ENCODE measurements at places on chromosomes 3 and 15. TPM values are rescaled to one million over a fixed set of nuclear protein-coding genes. Genes with fewer than 3 reads are reported as not detected.

The ANKRD63 gene
- not detected for total RNA-seq

The TMC3 gene
- total RNA-seq, result not detected

The TNFSF10 gene
- 128 TPM for total RNA-seq

The CYP8B1 gene
- not detected for total RNA-seq

The LRRIQ4 gene
- total RNA-seq, result not detected

The SOX14 gene
- total RNA-seq, result not detected

The DNAH12 gene
- not detected for total RNA-seq

The FGF12 gene
- total RNA-seq, result 0.57 TPM

The GPR171 gene
- 2.7 TPM for total RNA-seq

DNA sequence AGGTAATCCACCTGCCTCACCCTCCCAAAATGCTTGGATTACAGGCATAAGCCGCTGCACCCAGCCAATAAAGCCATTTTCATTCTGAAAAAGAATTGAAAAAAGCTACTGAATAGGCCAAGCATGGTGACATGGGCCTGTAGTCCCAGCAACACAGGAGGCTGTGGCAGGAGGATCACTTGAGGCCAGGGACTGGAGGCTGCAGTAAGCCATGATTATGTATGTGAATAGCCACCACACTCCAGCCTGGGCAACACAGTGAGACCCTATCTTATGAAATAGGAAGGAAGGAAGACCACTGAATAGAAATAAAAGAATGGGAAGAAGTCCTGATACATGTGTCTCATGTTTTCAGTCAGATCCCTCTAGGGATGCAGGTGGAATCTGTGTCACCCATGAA, 36.0 kb upstream of the SEMA4B start:
- H3K4me3 ChIP-seq, result no peak overlapping the region
- no peaks in the 10 kb centered on the region for H3K27me3 ChIP-seq
- peaks cover 27% of the 10 kb centered on the region for H3K4me1 ChIP-seq
- DNase-seq, result no peak
- peak overlapping the region; percentile 85 for H3K27ac ChIP-seq

DNA sequence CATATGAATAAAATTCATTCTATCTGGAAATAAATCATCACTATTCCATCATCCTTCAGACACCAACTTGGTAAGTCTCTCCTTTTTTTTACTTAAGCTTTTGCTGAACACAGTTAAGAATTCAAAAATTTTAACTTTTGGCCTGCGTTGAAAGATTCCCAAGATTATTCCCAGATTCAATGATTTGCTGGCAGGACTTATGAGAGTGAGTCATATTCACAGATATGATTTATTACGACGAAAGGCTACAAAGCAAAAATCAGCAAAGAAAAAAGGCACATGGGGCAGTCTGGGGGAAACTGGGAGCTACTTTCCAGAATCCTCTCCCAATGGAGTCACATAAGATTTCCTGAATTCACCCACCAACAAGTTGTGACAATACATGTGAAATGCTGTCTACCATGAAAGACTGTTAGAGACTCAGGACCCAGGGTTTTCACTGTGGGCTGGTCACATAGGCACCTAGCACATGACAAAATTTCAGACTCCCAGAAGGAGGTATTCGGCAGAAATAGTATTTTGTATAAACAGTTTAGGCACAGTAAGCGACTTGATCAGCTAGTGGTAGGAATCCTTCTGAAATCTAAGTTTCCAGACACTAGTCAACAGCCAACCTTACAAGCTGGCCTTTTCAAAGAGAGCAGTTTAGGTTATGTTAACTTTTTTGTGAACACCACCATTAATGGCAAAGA, 82.1 kb downstream of the DLG1 start:
- H3K4me1 ChIP-seq, result peaks cover 13% of the 10 kb centered on the region
- H3K4me3 ChIP-seq, result no peak overlapping the region
- no peaks in the 10 kb centered on the region for H3K36me3 ChIP-seq
- peak overlapping the region; percentile 11 for H3K27ac ChIP-seq
- no peak for DNase-seq

- H3K4me1 ChIP-seq, result peaks cover 74% of the 10 kb centered on the region
- no peaks in the 10 kb centered on the region for H3K36me3 ChIP-seq
- H3K4me3 ChIP-seq, result peak overlapping the region; percentile 94
- DNase-seq, result no peak
- peak overlapping the region; percentile 98 for H3K27ac ChIP-seq
These were observed 2.4 kb downstream of the SIAH2 start for GRCh38 chr3:150760431-150761200.

DNA sequence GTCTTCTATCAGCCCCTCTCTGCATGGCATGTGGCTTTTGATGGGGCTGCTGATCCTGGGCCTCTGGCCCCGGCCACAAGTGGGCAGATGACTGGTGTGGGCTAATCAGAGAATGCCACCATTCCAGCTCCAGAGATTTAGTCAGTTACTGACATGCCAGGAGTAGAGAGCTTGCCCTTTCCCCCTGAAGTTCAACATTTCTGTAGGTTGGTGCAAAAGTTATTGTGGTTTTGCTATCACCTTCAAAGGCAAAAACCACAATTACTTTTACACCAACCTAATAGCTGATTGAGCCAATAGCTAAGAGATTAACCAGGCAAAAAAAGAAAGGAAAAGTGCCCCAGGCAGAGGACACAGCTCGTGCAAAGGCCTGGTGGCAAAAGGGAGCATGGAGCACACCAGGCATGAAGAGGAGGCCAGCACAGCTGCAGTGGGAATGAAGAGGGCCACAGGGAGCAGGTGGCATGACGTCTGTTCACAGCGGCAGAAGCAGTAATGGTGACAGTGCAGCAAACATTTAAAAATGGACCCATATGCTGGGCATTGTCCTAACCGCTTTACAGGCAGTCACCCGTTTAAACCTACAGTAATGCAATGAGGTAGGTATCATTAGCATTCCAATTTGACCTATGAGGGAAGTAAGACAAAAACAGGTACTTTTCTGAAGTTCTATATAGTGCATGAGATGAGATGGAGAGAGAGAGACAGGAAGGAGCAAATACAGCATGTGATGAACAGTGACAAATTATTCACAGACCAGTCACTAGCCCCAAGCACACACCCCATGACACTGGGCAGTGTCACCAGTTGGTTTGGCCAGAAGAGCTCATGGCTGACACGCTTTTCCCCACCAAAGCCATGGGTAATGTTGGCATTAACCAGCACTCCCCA, 373.0 kb upstream of the PROK2 start:
- H3K27ac ChIP-seq, result no peak overlapping the region
- DNase-seq, result no peak
- H3K4me1 ChIP-seq, result peaks cover 13% of the 10 kb centered on the region
- H3K27me3 ChIP-seq, result no peaks in the 10 kb centered on the region
- no peak overlapping the region for H3K4me3 ChIP-seq
- no peaks in the 10 kb centered on the region for H3K36me3 ChIP-seq

- no peak for DNase-seq
- H3K27ac ChIP-seq, result peak overlapping the region; percentile 98
- peak overlapping the region; percentile 67 for H3K4me3 ChIP-seq
- H3K4me1 ChIP-seq, result peaks cover 36% of the 10 kb centered on the region
- no peaks in the 10 kb centered on the region for H3K27me3 ChIP-seq
These were observed 6.4 kb downstream of the HES1 start for GRCh38 chr3:194142156-194142910.

- DNase-seq, result no peak
- H3K4me1 ChIP-seq, result peaks cover 4% of the 10 kb centered on the region
- H3K27ac ChIP-seq, result peak overlapping the region; percentile 70
- H3K27me3 ChIP-seq, result no peaks in the 10 kb centered on the region
- peak overlapping the region; percentile 18 for H3K4me3 ChIP-seq
- no peaks in the 10 kb centered on the region for H3K36me3 ChIP-seq
These were observed 273.3 kb upstream of the ICE2 start for GRCh38 chr15:60751985-60752952.

DNA sequence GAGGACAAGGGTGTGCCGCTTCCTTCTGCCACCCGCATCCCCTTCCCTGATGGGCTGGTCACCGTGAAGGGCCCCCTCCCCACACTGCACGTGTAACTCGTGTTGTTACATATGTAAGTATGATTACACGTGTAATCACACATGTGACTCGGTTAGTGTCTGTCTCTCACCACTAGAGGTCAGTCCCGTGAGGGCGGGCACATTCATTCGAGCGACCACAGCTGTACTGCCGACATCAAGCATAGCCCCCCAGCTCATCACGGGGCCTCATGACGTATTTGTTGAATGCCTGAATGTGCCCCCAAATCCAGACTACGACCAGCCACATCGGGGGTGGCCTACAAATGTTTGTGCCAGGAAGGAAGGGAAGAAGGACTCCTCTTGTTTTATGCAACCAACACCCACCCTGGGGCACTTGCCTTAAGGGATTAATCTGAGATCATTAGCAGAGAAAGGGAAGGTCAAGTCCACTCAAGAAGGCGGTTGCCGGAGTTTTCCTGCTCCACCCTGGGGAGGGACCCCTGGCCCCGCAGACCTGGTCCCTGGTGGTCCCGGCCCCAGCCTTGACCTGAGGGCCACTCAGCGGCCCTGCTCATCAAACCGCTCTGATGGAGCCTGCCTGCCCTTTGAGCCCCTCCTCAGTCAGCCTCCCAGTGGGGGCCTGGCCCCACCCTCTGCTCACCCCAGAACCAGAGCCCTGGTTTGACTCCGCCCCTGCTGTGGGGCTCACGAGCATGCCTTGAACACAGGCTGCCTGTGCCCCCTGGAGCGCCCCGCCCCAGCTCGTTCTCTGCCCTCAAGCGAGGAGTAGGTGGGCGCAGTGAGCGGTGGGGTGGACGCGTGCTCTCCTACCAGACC, 52.8 kb downstream of the RGMA start:
- H3K36me3 ChIP-seq, result no peaks in the 10 kb centered on the region
- DNase-seq, result no peak
- H3K27me3 ChIP-seq, result no peaks in the 10 kb centered on the region
- no peak overlapping the region for H3K27ac ChIP-seq

DNA sequence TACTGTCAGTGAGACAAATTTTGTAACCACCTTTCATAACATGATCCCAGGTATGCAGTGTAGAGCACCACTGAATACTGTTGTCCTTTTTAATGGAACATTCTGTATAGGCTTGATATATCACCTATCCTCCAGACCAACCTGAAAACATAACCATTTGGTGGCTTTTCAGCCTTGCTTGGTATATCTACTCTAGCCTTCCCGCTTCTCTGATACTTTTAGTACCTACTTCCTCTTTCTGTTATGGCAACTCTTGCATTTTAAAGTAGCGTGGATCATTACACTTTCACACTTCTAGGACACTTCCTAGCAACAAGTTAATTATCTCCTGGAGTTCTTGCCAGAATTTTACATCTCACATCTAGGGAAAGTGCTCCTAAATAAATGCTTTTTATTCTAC, 226.6 kb upstream of the ROBO1 start:
- no peak for DNase-seq
- H3K27me3 ChIP-seq, result no peaks in the 10 kb centered on the region
- H3K4me1 ChIP-seq, result no peaks in the 10 kb centered on the region
- no peak overlapping the region for H3K27ac ChIP-seq

DNA sequence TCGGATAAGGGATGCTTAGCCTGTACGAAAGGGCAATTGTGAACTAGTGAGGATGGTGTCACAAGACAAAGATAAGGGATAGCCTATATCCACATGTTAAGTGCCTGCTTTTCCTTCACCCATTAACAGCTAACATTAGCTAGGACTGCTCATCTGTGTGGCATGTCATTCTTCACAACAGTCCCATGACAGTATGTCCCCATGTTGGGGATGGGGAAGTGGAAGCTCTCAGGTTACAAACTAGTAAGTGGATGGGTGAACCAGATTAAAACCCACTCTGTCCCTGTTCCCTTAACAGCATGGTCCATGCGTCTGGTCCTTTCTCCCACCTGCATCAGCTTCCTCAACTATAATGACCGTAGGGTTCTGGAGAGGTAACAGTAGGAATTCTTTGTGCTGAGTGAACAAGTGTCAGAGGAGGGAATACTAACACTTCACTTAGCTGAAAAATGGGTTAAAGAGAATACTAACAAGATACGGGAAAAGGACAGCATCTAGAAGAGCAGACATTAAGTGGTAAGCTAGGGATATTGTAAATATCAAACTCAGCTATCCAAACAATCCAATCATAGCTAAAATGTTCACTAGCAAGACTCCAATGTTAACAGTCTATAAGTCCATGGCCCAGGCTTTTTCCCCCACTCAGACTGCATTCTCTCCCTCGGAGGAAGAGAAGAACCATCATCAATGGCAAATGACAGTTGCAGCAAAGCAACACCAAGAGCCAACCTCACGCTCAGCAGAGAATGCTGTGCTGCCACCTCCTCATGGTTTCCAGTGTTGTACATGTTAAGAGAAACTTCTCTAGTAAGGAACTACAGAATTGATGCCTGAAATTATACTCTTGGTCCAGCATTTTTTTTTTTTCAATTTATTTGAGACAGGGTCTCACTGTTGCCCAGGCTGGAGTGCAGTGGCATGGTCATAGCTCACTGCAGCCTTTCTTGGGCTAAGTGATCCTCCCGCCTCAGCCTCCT, 5.0 kb downstream of the RPLP1 start:
- H3K36me3 ChIP-seq, result peaks cover 38% of the 10 kb centered on the region
- H3K27me3 ChIP-seq, result no peaks in the 10 kb centered on the region
- no peak for DNase-seq
- H3K4me3 ChIP-seq, result no peak overlapping the region
- peaks cover 23% of the 10 kb centered on the region for H3K4me1 ChIP-seq

DNA sequence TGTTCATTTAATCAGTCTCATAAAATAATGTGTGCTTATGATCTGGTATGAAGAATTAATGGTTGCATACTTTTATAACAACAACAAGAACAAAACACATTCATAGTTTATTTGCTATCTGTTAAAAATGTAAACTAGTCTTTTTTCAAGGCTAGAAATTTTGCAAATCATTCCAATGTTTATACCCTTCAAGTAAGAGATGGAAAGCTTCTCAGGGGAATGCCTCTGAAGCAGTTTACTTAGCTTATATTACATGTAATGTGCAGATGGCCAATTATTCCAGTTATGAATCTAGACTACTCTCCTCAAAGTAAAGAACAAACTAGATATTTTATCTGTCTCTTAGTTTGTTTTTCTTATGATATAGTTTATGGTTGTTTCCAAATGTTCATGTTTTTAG, 575.4 kb downstream of the NAALADL2 start:
- no peaks in the 10 kb centered on the region for H3K27me3 ChIP-seq
- H3K4me1 ChIP-seq, result no peaks in the 10 kb centered on the region
- DNase-seq, result no peak
- no peak overlapping the region for H3K4me3 ChIP-seq

GRCh38 chr3:16816048-16816780, 68.5 kb upstream of the PLCL2 start:
- no peak for DNase-seq
- no peak overlapping the region for H3K27ac ChIP-seq
- no peaks in the 10 kb centered on the region for H3K36me3 ChIP-seq
